Dermis blood vessel endothelial cell (primary cell): ENCODE measurements at places on chromosomes 12 and 14. TPM values are rescaled to one million over a fixed set of nuclear protein-coding genes. Genes with fewer than 3 reads are reported as not detected.

DNA sequence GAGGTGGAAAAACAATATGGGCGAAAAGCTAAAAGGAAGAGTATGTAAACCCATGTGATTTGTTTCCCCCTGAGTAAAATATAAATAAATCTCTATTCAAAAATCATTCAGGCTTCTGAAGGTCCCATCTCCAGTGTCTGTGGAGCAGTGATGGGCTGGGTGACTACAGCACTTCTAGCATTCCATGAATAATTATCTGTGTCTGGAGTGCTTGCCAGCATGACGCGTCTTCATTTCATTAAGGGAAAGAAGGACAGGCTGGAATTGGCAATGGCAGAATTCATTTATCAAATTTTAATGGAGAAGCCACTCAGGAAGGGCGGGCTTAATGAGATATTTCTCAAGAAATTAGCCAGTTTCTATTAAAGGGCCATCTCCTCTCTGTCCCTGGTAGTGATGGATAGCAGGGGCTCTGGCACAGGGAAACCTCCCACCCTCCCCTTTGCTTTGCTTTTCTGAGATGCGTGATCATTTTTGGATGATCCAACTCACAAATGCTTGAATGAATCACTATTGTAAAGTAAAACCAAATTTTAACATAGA is 916.3 kb upstream of the SEL1L start:
- no peak for DNase-seq

DNA sequence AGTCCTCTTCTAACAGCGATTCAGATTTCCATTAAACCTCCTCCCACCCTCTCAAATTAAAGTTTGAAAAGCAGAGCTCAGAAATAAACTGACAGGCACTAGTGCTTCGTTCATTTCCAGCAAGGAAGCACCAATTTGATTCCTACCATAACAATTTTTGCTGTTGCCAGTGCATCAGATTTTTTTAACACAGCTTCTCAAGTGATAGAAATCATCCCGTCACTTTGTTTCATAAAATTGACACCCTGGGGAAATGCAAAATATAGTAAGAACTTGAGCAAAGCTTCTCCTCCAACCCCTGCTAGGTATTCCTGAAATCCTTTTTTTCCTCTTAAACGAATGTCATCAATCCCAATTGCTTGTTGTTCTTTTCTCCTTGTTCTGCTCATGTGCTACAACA is 332.1 kb downstream of the FOXG1 start:
- no peak for DNase-seq

DNA sequence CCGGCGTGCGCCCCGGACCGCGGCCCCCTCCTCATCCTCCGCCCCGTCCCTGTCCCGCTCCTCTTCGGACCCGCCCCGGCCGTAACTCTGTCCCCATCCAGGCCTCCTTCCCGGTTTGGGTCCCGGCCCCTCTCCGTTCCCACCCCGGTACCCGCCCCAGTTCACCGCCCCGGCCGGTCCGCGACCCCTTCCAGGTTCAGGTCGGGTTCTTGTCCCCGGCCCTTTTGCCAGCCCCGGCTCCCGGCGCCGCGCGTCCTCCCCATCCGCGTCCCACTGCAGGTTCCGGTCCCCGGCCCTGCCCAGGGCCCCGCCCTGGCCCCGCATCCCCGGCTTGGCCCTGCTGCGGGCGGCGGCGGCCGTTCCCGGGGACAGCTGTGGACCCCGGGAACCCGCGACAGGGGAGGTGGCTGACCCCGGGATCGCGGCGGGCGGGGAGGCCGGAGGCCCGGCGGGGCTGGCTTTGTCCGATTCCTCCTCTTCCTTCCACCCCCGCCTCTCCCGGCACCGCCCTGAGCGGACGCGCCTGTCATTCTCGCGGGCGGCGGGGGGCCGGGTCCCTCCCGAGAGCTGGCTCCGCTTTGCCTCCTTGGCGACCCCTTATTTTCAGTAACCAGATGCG is 601 bp downstream of the KLC1 start:
- peak; percentile 42 for DNase-seq

DNA sequence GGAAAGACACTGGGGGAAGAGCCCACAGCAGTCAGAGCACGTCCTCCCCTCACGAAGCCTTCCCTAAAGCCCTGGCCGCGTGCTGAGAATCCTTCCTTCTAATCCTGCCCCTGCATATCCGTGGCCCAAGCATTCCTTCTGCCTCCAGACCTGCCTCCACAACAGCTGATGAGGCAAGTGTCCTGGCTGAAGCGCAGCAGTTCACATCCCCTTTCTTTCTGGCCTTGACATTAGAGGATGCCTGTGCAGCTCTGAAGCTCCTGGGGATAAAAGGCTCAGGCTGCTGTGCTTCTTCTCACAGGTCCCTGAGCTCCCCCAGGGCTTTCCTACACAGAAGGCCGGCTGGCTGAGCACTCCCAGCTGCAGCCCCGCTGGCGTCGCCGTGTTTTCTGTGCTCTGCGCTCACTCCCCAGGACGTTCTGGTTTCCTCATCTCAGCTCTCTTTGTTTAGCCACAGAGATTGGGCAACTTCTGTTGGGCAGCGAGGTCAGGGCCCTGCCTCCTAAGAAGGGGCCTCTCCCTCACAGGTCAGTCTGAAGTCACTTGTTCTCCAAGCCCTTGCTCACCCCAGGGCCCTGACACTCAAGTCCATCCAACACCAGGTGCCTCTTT is 45.8 kb downstream of the NINJ2 start:
- DNase-seq, result no peak

DNA sequence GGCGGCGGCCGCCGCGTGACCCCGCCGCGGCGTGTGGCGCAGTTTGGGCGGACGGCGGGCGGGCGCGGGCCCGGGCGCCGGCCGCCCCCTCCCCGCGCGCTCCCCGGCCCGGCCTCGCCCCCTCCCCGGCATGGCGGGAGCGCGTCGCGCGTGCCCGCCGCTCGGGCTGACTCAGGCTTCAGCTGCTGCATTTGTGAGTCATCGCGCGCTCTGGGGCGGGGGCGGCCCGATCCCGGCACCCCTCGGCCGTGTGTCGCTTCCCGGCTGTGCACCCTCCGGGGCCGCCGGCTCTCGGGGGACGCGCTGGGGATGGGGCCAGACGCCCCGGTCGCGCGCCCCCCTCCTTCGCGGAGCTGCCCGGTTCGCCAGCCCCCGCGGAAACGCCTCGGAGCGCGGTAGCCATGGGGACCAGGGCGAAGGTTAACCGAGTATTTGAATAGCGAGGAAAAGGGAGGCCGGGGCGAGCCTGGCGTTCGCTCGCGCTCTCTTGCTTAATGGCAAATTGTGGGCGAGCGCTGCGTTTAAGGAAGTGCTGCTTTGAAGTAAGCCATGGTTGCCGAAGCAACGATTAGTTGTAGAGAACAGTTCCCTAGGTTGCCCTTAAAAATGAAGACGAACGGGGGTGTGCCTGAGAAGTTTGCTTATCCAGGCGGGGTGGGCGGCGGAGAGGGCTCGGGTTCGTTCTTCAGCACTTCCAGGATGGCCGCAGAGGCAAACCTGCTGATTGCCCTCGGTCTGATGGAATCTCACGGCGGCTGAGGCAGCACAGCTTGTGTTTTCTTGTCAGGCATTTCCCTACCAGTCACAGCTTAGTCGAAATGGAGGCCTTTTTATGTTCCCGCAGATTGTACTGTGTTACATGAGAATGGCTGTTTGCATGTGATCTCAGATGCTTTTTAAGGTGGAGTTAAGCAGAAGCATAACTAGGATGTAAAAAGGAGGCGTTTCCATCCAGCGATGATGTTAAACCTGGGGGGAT is 896 bp downstream of the EIF5 start:
- DNase-seq, result peak; percentile 77

DNA sequence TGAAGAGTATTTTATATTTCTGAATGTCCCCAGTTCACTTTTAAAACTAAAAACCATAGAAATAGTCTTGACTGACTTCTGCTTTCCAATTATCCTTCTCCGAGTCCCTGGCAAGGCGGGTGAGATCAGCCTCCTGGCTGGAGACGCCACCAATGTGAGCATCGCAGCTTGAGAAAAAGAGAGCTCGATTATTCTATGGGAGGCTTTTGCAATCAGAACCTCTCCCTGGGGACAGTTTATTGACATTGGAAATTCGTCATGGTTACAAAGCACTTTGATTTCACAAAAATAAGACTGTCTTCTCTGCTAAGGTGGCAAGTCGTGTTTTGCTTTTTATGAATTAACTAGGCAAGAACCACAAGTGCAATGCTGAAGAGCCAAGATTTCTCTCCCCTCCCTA is 23.6 kb upstream of the GPHB5 start:
- DNase-seq, result no peak

KRT2 gene
- total RNA-seq, result not detected in 2 replicates
